ENCODE measurements at places on chromosomes 11 and 22.

DNA sequence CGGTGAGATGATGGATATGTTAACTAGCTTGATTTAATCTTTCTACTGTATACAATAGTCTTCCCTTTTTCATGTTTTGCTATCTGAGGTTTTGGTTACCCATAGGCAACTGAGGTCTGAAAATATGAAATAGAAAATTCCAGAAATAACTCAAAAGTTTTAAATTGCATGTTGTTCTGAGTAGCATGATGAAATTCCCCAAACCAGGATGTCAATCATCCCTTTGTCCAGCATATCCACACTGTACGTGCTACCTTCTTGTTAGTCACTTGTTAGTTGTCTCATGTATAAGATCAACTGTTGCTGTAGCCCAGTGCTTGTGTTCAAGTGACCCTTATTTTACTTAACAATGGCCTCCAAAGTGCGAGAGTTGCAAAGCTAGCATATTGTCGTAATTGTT, 21.2 kb upstream of the OR10W1 start:
- no peak for DNase-seq

DNA sequence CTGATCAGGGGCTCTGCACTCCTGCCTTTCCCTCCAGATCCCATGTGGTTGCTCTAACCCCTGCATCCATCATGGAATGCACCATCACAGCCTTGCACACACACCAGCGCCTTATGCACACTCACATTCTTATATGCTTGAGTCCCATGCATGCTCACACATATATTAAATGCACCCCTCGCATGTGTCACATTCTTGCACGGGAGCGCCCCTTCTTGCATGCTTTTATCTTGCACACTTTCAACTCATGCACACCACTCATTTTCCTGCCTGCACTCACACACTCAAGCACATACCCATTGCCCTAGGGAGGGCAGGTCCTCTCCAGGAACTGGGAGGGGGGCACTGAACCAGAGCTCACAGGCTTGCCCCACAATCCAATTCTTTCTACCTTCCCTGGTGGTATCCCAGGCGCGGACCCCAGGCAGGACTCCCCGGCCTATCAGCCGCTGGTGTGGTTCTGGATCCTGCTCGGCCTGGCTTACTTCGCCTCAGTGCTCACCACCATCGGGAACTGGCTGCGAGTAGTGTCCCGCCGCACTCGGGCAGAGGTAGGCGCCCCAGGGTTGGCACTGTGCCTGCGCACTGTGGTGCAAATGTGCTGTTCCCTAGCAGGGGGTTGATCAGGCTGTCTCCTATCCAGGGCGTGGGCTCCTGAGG, 2.3 kb upstream of the CATSPERZ start:
- DNase-seq, result no peak

DNA sequence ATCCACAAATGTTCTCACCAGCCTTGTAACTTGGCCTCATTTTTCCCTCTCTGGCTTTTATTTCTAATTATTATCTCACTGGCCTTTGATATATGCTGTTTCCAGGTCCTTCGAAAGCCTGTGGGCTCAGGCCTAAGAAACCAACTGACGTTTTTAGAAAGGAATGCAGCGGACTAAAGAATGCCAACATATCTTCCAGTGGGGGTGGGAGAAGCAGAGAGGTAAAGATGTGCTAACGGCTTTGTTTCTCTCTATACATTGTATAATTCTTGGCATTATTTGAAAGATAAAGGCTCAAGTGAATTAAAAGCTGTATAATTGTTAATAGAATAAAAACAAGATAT, 28.2 kb downstream of the OR6Q1 start:
- no peak for DNase-seq

DNA sequence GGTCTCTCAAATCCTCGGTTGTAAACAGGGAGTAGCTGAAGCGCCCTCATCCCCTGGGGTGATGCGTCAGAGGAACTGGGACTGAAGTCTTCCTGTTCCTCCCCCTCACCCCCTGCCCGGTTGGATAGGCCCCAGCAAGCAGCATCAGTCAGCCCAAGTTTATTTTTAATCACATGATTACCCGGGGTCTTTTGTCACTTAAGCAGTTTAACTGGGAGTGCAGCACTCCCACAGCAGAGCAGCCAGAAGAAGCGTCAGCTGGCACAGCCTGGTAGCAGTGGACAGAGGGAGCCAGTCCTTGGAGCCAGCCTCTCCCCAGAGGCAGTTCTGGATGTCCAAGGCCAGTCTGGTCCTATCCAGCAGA, 342.1 kb downstream of the CTTN start:
- DNase-seq, result peak; percentile 14

DNA sequence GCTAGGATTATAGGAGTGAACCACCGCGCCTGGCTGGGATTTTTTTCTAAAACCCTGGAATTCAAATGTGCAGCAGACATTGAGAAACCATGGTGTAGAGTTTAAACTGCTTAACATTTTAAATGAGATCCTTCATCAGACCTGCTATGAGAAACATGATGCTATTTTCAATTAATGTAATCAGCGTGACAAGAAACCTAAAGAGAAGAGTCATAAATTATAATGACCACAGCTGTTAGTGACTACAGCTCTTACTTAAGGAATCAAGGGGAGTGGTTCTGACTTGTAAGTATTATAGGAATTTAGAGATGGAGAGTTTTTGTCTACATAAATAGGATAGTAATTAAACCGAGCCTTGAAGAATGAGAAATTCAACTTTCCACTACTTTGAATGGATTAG, 170.6 kb downstream of the BARX2 start:
- DNase-seq, result no peak

DNA sequence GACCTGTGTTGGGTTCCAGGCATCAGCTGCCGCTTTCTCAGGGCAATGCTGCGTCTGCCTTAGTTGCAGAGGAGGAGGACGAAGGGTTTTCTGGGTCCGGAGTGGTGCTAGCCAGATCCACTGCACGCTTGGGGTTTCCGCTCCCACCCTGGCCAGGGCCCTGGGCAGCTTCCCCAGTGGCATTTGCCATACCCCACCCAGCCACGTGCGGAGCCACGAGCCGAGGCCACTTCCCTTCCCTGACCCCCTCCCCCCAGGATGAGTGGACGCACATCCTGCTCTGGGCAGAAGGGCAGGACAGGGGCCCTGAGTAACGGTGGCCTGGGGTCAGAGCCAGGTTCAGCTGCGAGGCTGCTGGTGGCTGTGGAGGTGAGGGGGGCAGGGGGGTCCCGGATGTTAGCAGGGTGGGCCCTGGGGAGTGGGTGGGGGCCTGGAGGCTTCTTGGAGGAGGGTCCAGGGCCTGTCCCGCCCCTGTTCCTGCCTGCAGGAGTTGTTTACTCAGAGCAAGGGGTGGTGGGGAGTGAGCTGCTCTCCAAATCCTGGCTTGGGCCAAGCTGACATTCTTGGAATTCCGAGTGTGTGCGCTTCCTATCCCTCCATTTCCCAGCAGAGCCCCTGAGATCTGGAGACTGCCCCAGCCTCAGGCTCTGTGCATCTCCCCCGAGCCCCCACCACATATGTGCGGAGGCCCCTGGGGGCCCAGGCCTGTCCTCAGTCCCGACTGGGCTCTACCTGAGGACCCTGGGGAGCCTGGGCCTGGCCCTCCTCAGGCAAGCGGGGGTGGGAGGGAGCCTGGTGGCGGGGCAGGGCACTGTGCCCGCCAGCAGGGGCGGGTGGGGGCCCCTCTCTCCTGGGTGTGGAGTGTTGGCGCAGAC, 1.4 kb downstream of the TSPAN4 start:
- peak; percentile 90 for DNase-seq

GRCh38 chr22:41907436-41908401, 7.2 kb downstream of the SHISA8 start:
- DNase-seq, result no peak

- no peak for DNase-seq
These were observed 7.9 kb downstream of the CCDC134 start for GRCh38 chr22:41808400-41808799.

GRCh38 chr11:5564259-5565019, 16.1 kb upstream of the OR52H1 start:
- DNase-seq, result no peak

DNA sequence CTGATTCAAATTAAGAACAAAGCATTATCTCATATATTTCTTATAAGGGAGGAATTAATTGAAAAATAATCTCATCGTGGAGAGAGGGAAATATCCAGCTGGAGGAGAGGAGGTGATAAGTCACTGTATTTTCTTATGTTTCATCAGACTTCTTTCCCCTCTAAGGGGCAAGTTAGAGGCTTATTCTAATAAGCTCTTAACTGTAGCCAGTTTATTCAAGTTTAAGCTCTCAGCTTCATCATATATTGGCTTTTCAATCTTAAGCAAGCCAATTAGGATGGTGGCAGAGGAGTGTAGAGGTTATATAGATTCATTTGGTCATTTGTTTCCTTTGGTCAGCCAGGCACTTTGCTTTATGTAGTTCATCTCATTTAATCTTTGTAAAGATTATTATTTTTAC, 256.7 kb downstream of the GRM5 start:
- no peak for DNase-seq

DNA sequence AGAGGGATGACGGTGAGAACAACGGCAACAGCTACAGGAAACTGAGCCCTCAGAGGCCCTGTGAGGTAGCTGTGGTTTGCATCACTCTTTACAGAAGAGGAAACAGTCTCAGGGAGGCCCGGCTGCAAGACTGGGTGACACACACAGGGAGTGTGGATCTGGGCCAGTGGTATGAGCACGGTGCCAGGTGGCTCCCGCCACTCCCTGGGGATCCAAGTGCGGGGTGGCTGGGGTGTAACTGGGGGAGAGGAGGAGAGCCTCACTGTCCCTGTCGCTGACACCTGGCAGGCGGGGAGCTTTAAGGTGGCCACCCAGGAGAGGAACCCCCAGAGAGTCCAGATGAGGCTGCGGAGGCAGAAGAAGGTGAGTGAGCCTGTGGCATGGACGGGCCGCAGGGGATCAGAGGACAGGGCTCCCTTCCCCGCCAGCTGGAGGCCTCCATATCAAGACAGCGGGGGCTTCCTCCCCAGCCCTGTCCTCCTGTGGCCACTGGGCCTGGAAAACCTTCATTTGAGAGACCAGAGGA, 5.6 kb downstream of the RGL4 start:
- DNase-seq, result no peak

GRCh38 chr11:104524254-104524653, 360.3 kb upstream of the PDGFD start:
- DNase-seq, result no peak

DNA sequence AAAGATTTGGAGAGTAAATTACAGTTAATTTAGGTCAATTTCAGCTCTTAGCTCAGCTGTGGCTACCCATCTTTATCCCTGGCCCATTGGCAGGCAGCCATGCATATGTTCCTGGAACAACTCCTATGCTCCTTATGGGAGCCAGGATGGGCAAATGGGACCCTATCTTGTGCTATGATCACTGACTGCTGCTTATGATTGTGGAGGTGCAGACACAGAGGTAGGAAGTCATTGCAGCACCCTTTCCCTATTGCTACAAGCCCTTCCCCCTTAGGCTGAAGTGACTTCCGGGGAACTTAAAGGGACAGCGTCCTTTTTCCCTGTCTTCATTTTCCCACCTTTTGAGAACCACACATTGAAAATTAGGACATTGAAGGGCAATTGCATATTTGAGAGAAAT, 112.7 kb downstream of the FCHSD2 start:
- DNase-seq, result peak; percentile 47

DNA sequence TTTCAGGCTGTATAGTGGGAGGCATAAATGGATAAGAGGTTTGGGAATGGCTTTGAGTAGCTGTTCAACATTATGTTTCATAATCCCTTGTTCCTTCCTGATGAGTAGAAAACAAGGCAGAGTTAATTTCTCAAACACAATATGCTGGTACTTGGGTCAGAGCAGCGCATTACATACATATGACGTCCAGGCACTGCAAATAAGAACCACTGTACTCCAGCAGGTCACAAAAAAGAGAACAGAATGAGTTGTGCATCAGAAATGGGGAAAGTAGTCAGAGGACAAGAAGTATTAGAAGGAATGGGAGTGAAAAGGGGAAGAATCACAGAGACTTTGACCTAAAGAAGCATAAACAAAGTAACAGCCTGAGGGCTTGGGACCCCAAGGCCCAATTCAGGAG, 44.0 kb upstream of the RDX start:
- DNase-seq, result no peak

DNA sequence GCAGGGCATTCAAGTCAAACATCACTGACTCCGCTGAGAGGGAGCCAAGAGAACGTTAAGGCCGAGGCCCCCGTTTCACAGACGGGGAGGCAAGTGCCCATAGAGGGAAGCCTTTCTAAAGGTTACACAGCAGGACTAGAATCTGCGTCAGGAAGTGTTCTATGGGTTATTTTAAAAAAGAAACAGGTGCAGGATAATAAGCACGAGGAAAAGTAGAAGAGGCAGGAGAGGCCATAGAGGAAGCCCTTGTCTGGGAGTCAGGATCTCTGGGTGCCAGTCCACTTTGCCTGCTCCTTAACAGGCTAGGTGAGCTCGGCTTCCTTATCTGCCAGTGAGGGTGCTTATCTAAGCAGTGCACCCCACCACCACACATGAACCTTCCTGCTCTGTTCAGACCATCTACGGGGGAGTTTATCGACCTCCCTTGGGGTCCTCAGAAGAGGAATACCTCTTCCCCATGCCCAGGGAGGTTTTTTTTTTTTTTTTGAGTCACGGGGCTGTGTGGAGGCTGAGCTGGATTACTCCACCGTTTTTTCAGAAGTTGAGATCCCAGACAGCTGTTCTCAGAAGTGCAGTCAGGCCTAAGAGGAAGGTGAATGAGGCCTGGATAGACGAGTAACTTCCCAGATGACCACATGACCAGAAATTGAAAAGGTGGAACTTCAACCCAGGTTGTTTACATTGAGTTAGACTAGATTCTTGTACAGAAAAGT, 1.2 kb upstream of the FCHSD2 start:
- no peak for DNase-seq

GRCh38 chr11:6240781-6241180, 1.9 kb downstream of the CNGA4 start:
- no peak for DNase-seq

GRCh38 chr22:21591695-21592094, 24.2 kb downstream of the UBE2L3 start:
- DNase-seq, result no peak

- peak; percentile 57 for DNase-seq
These were observed 132.3 kb upstream of the PARVA start for GRCh38 chr11:12245091-12245490.

DNA sequence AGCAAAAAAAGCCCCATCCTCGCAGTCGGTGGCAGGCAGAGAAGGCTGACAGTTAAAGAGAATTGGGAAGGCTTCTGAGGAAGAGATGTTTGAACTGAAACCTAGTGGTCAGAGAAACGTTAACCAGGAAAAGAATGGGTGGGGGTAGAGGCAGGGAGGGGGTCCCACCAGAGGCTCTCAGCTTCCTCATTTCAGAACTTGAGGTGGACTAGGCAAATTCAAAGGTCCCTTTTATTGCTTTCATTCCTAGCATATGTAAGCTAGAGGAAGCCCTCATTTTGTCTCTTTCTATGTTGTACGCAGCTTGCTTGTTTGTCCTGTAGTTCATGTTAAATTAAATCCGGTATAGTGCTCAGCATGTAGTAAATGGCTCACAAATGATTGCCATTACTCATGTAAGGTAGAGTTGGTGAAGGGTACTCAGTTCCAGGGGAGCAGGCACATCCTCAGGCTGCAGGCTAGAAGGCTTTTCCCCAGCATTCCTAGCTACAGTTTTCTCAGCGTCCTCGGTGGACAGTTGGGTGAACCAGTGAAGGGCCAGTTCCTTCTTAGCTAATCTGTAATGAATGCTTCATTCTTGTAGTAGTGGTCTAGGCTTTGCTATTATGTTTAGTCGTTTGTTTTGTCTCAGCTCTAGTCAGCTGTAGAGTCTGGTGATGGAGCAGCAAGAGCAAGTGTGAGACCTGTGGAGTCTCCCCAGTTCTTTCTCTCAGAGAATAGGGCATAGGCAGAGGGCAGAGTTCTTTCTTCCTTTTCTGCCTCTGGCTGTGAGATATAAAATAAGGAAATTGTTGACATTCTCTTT, 58.6 kb downstream of the UVRAG start:
- DNase-seq, result no peak
